Uterus (tissue), 4 donors: ENCODE measurements at places on chromosomes 1 and 21. TPM values are rescaled to one million over a fixed set of nuclear protein-coding genes. Genes with fewer than 3 reads are reported as not detected.
A peak's percentile ranks its signal among the peaks of the same experiment; 100 is the strongest.

C1orf87 gene
- not detected for total RNA-seq

GRCh38 chr1:53938136-53938830 lies 7.2 kb downstream of the IFT25 start:
- peak overlapping the region; percentile 66 for H3K27ac ChIP-seq
- no peaks in the 10 kb centered on the region for H3K27me3 ChIP-seq
- H3K4me3 ChIP-seq, result no peak overlapping the region
- H3K36me3 ChIP-seq, result no peaks in the 10 kb centered on the region
- H3K4me1 ChIP-seq, result no peaks in the 10 kb centered on the region

DNA sequence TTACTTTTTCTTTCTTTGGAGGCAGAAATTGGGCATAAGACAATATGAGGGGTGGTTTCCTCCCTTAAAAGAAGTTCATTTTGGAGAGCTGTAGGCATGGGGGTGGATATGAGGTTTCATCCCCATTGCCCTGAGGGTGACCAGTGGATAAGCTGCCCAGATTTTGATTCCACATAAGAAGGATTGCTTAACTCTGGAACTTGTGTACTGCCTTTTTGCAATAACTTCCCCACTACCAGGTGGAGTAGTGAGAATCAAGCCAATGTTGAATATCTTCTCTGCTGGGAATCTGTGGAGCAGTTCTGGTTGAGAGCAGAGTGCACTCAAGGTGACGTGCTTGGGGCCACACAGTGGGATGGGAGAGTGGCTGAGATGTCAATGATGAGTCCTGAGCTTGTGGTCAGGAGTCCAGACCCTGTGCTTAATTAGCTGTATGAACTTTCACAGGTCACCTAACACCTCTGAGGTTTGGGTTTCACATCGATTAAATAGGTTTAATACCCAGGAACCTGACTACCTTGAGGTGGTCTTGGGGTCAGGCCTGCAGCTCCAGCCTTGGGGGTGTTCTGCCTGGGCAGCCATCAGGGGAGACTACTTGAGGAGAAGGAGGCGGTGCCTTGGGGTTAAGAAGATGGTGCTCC lies 152.9 kb downstream of the FCRL5 start:
- peaks cover 4% of the 10 kb centered on the region for H3K4me1 ChIP-seq
- H3K4me3 ChIP-seq, result no peak overlapping the region
- no peak for DNase-seq
- H3K27me3 ChIP-seq, result no peaks in the 10 kb centered on the region
- no peak overlapping the region for H3K27ac ChIP-seq
- no peaks in the 10 kb centered on the region for H3K36me3 ChIP-seq

DNA sequence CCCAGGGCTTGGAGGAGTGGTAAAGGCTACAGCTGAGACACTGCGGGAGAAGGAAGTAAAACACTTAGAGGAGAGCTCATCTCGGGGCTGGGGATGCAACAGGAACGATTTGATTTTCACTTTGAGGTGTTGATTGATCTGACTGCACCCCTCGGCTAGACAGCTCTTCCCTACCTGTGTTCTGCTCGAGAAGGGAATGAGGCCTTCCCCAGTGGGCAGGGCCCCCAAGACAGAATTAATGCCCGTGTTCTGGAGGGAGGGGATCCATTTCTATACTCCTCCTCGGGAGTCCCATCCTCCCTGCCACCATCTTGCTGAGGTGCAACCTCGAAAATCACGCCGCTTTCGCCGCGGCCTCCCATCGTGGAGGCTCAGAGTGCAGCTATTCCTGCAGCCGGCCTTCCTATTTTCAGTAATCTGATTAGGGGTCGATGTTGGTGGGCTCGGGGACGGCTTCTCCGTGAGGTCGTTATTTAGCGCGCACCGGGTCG lies 2.4 kb downstream of the ATP2B4 start:
- H3K4me1 ChIP-seq, result peaks cover 10% of the 10 kb centered on the region
- H3K27me3 ChIP-seq, result no peaks in the 10 kb centered on the region
- H3K36me3 ChIP-seq, result no peaks in the 10 kb centered on the region
- peak overlapping the region; percentile 94 for H3K27ac ChIP-seq

GRCh38 chr1:12448746-12449177 lies 169.2 kb downstream of the DHRS3 start:
- no peaks in the 10 kb centered on the region for H3K27me3 ChIP-seq
- H3K27ac ChIP-seq, result peak overlapping the region; percentile 67
- H3K36me3 ChIP-seq, result no peaks in the 10 kb centered on the region

- no peaks in the 10 kb centered on the region for H3K27me3 ChIP-seq
- H3K36me3 ChIP-seq, result no peaks in the 10 kb centered on the region
- no peak for DNase-seq
- no peaks in the 10 kb centered on the region for H3K4me1 ChIP-seq
- no peak overlapping the region for H3K27ac ChIP-seq
Measured at GRCh38 chr1:182249201-182249676, 142.4 kb downstream of the GLUL start.

DNA sequence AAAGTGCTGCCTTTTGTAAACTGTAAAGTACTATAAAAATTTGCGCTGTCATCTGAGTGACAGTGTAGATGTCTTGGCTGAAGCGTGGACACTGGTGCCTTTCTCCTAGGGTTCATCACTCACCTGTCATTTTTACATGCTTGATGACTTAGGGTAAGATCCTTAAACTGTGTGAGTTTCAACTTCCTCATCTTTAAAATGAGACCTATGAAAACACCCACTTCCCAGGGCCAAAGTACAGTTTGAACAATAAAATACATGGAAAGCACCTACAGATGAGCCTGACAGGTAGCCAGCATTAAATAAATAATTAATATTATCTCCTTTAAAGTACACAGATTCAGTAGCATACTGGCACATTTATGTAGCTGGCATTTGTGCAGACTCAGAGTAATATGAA lies 309.9 kb downstream of the CHRM3 start:
- no peak overlapping the region for H3K27ac ChIP-seq
- no peak overlapping the region for H3K4me3 ChIP-seq
- H3K4me1 ChIP-seq, result no peaks in the 10 kb centered on the region
- no peaks in the 10 kb centered on the region for H3K27me3 ChIP-seq
- no peak for DNase-seq
